A549 treated with GW870086 at 1 μM for 4 hours (cell line): ENCODE measurements at places on chromosomes 12 and 14. TPM values are rescaled to one million over a fixed set of nuclear protein-coding genes. Genes with fewer than 3 reads are reported as not detected.

Gene KRT82
- total RNA-seq, result not detected in 5 replicates

Gene PITPNM2
- 15.7 to 25.8 TPM (median 21.3 TPM) in 5 replicates for total RNA-seq

Gene KLHL33
- not detected in 5 replicates for total RNA-seq

Gene DAO
- total RNA-seq, result not detected in 5 replicates

Gene CCDC38
- total RNA-seq, result 0.07 to 0.16 TPM (median 0.11 TPM) in 4 of 5 replicates, not detected in the other

Gene ZFHX2
- 0.63 to 1.4 TPM (median 0.75 TPM) in 5 replicates for total RNA-seq

Gene TAS2R8
- not detected in 5 replicates for total RNA-seq

Gene LHX5
- 0.03 to 0.08 TPM (median 0.07 TPM) in 3 of 5 replicates, not detected in the others for total RNA-seq

Gene ASIC1
- 4.9 to 6.2 TPM (median 5.6 TPM) in 5 replicates for total RNA-seq

Gene SMIM41
- not detected in 5 replicates for total RNA-seq

Gene IL26
- not detected in 5 replicates for total RNA-seq
